T-helper 1 cell (primary cell): ENCODE measurements at places on chromosomes 2 and 18.

DNA sequence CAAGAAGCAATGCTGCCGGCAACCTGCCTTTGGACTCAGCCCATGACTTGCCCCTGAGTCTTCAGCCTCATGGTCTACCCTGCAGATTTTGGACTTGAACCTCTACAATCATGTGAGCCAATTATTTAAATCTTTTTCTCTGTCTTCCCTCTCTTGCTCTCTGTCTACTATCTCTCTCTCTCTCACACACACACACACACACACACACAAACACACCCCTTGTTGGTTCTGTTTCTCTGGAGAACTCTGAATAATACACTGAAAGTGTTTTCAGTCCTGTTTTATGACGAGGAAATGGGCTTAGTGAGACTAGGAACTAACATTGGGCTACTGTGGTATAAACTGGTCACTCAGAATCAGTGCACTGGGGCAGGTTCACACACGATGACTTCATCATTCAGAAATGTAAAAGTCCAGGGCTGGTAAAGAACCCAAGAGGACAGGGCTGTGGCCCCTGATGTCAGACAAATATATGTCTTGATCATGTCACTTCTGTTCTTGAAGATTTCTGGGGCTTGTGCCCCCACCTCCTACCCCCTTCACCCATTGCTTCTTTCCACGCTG lies 266.1 kb upstream of the SIX2 start:
- DNase-seq, result no peak

GRCh38 chr2:232568161-232568560 lies 17.7 kb downstream of the EIF4E2 start:
- DNase-seq, result no peak

DNA sequence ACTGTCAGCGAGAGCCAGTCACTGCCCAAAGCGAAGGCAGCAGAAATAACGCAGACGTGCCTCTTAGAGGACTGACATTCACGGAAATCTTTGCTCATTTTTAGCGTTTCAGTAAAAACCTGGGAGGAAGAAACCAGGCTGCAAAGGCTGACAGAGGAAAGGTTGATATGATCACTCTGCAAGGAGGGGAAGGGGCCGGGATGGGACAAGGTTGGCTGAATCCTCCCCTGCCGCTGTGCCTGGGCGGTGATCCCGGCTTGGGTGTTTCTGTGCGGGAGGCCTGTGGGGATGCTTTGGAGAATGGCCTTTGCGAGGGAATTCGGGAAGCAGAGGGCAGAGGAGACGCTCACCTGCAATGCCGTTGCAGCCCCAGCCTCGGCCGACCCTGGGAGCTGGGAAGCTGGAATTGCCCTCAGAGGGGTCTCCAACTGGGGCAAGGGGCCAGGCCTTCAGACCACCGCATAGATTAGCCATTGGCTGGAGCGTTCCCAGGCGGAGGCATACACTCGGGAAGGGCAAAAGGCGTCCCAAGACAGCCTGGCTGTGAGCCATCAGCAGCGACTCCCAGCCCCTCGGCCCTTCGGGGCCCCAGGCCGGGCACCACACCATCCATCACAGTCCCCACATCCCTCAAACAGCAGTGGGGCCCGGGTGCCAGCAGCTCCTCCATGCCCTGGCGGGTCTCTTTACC lies 111.7 kb upstream of the GPC1 start:
- no peak for DNase-seq

DNA sequence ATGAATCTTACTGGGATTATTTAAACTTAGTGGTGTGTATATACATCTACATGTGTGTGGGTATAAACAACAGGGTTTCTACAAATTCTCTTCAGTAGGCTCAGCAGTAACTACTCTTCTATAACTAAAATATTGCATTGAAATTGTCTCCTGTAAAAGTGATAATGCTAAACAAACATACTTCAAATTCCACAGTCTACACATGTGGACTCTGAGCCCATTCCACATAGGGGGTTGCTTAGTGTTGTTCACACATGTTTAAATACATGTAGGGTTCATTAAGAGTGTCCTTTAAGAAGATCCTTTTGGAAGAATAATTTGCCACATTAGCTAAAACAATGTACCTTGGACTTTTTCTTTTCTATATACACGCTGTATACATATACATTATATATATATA lies 152.8 kb upstream of the VRK2 start:
- no peak for DNase-seq

GRCh38 chr2:36427790-36428243 lies 72.2 kb downstream of the CRIM1 start:
- no peak for DNase-seq

- no peak for DNase-seq
These were observed 146.3 kb upstream of the LMAN1 start for GRCh38 chr18:59505356-59505755.

DNA sequence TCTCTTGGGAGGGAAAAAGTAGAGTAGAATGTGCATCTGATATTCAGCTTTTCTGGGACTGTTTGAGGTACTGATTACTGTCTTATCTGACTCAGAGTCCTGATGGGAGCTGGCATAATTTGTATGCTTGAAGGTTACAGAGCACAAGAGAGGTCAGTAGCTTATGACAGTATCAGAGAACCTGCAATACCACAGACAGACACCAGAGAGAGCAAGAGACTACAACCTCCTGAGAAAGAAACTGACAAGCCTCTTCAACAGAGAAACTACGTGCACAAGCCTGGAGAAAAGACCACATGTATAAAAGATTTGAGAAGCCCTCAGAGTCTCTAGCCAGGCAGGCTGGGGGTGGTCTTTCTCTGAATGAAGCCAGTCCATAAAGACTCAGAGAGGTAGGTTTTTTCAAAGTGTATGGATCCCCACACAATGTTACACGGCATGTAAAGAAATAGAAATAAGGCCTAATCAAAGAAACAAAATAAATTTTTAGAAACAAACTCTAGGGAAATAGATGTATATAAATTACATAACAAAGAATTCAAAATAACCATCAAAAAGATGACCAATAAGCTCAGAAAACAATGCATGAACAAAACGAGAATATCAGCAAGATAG lies 568.3 kb downstream of the LRRTM4 start:
- no peak for DNase-seq
